Activated T-cell treated with anti-CD3 and anti-CD28 coated beads, Interleukin-2, amount 50 U/mL, for 48 hours (primary cell): ENCODE measurements at places on chromosomes 5 and 9.

- no peak for DNase-seq
Measured at GRCh38 chr9:105119156-105119555, 125.3 kb upstream of the SLC44A1 start.

- DNase-seq, result no peak
Measured at GRCh38 chr5:90214991-90215390, 194.6 kb downstream of the CETN3 start.

DNA sequence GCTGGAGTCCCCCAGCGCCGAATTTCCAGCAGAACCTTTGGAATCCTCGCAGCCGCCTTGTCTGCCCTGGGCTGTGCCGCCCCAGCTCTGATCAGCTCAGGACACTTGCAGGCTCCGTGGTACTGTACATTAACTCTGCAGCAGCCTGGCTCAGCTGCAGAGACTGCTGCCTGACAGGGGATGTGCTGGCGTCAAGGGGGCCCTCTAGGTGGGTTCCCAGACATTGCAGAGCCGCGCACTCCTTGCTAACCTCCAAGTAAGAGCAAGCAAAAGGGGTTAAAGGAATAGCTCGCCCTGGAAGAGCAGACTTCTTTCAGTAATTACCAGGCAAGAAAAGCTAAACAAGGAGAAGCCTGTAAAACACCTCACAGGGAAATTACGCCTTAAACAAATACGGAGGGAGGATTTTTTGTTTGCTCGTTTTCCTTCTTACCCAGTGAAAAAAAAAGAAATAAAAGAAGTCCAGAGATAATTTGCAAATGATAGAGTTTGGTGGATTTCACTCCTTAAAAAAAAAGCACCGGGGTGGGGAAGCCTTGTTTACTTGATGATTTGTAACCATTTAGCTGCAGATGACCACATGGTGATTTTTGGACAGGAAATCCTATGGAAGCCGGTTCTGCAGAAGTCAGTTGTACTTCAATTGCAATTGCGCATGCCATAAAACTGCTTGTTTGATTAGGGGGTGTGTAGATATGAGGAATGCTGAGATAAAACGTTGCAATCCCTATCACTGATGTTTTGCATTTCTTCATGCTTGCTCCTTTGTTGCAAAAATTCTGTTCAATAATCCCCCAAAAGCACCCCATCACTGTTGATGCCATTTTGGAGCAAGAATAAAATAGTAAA is 305.8 kb downstream of the PDE4D start:
- DNase-seq, result no peak

DNA sequence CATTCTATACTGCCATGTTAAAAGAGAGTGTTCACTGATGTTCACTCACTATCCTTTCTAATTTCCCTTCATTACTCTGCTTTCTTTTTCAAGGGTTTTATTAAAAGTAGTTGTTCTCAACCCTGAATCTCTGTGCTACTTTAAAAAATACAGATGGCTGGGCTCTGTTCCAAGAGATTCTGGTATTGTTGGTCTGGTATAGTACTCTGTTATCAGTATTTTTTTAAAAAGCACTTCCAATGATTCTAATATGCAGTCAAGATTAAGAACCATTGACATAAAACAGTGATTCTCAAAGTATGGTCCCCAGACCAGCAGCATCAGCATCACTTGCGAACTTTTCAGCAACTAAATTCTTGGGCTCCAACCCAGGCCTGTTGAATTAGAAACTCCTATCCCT is 77.0 kb upstream of the STARD4 start:
- DNase-seq, result no peak

DNA sequence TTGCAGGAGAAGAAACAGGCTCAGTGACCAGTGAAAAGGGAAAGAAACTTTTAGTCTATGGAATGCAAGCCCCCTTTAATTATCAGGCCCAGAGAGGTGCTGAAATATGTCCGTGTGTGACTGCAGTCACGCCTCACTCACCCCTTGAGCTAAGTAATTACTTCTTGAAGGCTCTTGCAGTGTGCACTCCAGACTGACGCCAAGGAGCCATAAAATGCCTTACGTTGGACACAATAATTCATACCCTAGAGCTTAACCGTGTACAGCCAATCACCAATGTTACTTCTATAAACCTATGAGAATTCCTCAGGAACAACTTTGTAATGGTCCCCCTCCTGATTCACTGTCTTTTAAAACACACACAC is 242.2 kb downstream of the SYK start:
- no peak for DNase-seq

- no peak for DNase-seq
Measured at GRCh38 chr5:107154593-107154992, 516.1 kb downstream of the EFNA5 start.
